GM19239 (cell line): ENCODE measurements at places on chromosomes 2 and 18.

DNA sequence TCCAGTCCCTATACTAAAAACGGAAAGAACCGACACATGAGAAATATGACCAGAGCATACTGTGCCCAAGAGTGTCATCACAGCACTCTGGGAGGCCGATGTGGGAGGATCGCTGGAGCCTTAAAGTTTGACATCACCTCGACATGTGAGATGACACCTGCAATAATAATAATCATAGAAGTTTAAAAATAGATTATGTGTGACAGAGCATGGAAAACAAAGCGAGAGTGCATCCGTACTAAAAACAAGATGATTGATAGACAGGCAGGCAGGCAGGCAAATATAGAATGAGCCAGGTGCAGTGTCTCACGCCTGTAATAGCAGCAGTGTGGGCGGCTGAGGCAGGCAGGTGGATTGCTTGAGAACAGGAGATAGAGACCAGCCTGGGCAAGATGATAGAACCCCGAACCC, 114.8 kb upstream of the ANKRD30BL start:
- no peak for DNase-seq

DNA sequence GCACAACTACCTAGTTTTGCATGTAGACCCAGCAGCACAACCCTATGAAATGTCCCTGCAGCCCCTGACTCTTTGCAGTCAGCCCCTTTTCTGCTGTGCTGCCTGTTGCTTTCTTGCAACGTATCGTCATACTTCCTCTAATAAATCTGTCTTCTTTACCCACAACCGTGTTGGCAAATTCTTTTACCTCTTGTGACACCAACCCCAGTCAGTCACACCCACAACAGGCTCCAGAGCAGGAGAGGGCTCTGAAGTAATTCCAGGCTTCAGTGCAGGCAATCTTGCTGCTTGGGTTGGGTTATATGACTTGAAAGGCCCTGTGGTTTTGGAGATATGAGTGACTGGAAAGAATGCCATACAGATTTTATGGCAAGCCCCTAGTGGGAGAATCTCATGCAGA, 79.1 kb upstream of the KCNH7 start:
- DNase-seq, result no peak

- DNase-seq, result no peak
Observed at GRCh38 chr2:235044501-235045271, 92.9 kb downstream of the SH3BP4 start.

DNA sequence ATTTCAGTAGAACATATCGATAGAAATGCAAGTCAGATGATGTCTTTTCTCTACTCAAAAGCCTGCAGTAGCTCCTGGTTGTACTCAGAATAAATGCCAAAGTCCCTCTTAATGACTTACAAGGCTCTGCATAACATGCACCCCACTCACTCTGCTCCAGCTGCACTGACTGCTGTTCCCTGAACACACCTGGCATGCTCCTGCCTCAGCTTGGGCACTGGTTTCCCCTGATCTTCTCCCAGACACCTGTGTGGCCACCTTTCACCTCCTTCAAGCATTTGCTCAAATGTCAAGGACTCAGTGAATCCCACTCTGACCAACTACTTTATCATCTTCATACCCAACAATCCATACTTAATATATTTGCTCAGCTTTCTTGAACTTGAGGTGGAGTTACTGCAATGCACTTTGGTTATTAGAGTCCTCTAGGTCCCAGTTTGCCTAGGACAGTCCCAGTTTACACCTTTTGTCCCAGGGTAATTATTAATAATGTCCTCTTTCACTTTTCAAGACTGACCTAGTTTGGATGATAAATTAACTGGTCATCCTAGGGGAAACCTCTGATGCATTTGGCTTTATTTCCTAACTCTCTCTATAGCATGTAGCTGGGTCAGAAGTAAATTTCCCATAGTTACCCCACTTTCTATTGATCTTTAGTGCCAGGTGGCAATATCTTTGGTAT, 44.1 kb downstream of the ACAA2 start:
- DNase-seq, result no peak

DNA sequence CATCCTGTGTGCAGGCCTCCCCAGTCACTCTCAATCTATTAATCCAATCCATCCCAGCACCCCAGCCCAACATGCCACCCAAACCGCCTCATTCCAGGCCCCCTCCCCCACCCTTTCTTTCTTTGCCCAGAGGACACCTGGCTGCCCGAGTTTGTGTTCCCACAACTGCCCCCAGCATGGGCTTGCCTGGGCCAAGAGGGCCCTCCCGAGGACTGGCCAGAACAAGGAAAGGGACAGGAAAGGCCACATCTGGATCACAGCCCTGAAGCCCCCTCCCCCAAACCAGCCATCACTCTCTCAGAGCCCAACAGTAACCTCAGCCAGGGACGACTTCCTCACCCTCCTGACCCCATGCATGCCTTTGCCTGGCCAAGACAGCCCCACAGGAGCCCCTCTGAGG, 1.2 kb downstream of the TNS1 start:
- no peak for DNase-seq

DNA sequence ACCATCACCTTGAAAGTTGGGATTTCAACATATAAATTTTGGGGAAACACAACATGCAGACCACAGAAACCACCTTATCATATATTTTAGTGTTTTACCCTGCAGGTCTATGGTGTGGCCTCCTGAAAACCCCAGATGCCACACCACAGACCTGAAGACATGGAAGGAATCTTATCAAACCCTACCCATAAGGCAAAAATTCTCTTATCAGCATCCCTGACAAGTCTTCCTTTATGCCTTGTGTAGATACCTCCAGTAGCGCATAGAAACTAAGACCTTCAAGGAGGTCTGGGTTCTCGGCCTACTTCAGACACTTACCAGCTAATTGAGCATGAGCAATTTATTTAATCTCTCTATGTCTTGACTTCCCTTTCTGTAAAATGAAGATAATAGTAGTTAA, 59.1 kb upstream of the SLC14A2 start:
- no peak for DNase-seq

- DNase-seq, result no peak
Observed at GRCh38 chr2:223596208-223596607, 6.0 kb downstream of the SCG2 start.

- DNase-seq, result no peak
Observed at GRCh38 chr2:143745060-143745459, 615.8 kb downstream of the ARHGAP15 start.

DNA sequence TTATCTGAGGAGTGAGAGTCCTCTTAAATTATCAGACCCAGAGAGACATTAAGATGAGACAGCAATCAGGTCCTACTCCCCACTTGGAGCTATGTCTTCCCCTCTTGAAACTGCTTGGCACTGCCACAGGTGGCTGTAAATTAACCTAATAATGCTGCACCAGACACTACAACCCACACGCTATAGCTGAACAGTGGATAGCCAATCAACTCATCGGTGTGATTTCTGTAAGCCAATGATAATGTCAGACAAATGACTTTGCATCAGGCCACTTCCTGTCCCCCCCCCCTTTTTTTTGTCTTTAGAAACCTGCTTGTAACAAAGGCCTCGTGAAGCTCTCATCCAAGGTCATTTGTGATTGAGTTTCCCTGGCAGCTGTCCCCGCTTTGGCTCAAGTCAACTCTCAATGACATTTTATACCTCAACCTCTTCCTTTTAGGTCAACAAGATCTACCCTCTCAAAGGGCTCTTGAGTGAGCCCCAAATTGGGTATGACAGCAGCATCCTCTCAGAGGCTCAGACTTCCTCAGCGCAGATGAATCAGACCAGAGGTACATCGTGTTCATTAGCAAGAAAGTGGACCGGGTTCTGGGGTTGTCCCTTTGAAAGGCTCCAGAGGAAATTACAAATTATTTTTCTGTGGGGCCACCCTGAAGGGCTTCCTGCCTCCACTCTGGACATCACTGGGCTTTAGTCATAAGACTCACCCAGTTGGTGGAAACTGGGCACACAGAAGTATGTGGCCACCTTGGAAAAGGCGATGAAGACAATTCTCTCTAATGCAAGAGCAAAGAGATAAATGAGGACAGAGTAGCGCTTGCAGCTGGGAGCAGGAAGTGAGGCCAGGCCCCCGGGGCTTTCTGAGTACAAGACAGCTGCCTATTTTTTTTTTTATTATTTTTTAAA, 73.6 kb downstream of the COPS8 start:
- DNase-seq, result no peak

DNA sequence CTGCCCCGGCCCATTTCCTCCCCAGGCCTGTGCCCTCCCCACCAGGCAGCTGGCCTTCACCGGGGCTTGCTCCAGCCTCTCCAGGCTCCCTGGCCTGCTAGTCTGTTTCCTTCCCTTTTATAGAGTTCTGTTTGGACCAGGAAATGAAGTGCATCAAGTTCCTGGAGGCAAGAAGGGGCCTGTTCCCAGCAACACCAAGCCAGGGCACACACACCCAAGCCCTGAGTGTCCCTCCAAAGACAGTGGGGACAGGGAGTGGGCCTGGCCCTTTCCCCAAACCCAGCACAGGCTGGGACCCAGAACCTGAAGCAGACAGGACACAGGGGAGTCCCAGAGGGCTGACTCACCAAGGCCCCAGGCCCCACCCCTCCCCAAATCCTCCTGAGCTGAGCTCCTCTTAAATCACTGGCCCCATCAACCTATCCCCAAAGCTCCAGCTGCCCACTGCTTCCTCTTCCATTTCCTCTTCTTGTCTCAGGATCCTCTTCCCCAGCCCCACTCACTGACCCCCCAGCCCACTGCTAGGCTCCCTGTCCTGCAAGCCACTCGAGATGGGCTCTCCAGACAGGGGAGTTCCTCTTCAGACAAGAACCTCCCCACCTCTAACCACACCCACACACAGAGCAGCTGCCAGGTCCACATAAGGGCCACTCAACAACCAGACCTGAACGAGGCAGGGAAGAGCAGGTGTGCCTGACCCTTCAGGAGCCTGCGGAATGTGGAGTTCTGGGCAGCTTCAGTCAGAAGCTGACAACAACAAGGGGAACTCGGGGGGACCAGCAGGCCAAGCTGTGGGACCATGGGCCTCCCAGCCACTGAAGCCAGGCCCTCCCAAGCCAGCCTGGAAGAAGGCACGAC, 74.2 kb downstream of the TNS1 start:
- DNase-seq, result no peak

- no peak for DNase-seq
Observed at GRCh38 chr18:41462946-41463345, 492.1 kb upstream of the PIK3C3 start.

GRCh38 chr2:44920751-44921150, 20.8 kb upstream of the SIX3 start:
- no peak for DNase-seq

GRCh38 chr18:21853016-21853415, 112.4 kb downstream of the MIB1 start:
- DNase-seq, result peak; percentile 37

- no peak for DNase-seq
Observed at GRCh38 chr18:25650201-25650941, 298.4 kb upstream of the ZNF521 start.
